ENCODE measurements at places on chromosomes 1 and 21.

GRCh38 chr1:44932151-44932550 is 54.2 kb downstream of the EIF2B3 start:
- DNase-seq: no peak

DNA sequence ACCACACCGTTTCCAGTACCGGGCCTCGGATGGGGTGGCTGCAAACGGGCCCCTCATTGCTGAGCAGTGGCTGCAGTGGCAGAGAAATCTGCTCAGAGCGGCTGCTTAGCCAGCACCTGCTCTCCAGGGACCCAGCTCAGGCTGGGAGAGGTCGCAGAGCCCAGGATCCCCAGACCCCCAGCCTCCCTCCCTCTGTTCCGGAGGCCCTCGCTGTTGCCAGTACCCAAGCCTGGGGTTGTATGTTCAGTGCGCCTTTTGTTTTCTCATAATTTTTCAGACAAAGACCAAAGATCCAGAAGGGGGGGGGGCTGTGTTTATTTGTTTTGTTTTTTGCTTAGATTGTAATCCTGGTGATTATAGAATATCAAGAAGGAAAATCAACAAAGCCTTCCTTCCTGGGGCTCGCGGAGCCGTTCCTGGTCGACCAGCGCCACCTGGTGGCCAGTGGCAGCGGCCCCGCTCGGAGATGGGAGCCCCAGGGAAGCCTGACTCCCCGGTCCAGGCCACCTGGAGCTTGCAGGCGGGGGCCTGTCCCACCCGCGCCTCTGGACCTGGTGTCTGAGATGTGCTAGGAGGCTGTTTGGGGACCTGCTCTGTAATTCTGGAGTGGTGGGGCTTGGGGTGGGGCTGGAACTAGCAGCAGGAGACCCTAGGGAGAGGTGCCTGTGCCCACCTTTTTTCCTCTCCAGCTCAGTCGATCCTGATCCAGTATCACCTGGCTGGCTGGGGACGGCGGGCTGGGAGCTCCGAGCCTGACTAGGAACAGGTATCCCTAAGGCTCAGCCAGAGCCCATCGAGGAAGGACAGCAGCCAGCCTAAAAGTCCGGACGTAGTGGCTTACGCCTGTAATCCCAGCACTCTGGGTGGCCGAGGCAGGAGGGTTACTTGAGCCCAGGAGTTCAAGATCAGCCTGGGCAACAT is 123.9 kb upstream of the VAMP3 start:
- peak; percentile 79 for DNase-seq

- DNase-seq: no peak
Measured at GRCh38 chr1:109523706-109524105, 14.2 kb upstream of the AMIGO1 start.

- DNase-seq: peak; percentile 51
Measured at GRCh38 chr1:177306981-177307380, 136.2 kb downstream of the BRINP2 start.

DNA sequence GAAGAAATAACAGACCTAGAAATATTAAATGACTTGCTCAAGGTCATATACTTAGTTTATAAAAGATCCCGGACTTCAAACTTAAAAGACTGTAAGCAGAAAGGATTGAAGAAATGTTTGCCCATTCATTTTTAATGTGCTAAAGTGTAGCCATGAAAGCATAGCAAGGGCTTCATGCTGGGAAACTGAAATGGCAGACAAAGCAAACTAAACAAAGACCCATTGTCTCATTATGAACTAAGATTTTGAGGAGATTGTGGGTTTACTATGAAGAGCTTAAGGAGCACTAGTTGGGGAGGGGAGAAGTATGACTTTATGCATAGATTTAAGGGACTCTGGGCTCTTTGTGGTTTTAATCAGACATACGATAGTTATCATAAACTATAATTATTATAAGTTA is 26.3 kb downstream of the ADAMTS1 start:
- DNase-seq: no peak

DNA sequence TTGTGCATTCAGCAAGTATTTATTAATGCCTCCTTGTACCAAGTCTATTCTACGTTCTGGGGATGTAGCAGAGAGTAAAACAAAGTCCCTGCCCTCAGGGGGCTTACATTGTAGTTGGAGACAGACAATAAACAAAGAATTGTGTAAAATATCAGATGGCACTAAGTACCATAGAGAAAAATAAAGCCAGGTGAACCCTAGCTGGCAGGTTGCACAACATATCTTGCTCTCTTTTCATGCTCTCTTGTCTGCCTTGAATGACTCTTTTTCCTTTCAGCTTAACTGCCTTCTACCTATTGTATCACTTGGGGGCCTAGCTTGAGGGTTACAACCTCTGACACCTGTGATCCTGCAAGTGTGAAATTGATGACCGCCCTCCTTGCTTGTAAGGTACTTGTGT is 20.7 kb upstream of the FASLG start:
- no peak for DNase-seq

- DNase-seq: peak; percentile 72
Measured at GRCh38 chr1:42913426-42914091, 45.1 kb downstream of the SLC2A1 start.

DNA sequence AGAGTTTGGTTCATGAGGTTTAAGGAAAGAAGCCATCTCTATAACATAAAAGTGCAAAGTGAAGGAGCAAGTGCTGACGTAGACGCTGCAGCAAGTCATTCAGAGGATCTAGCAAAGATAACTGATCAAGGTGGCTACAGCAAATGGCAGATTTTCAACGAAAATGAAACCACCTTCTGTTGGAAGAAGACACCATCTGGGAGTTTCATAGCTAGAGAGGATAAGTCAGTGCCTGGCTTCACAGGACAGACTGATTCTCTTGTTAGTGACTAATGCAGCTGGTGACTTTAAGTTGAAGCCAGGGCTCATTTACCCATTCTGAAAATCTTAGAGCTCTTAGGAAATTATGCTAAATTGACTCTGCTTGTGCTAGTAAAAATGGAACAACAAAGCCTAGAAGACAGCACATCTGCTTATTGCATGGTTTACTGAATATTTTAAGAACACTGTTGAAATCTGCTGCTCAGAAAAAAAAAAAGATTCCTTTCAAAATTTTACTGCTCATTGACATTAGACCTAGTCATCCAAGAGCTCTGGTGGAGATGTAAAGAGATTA is 10.5 kb downstream of the MAEL start:
- DNase-seq: no peak

GRCh38 chr1:164699815-164700491 is 141.0 kb downstream of the PBX1 start:
- DNase-seq: peak; percentile 17

GRCh38 chr1:154994591-154994990 is 1.2 kb downstream of the LENEP start:
- DNase-seq: no peak

DNA sequence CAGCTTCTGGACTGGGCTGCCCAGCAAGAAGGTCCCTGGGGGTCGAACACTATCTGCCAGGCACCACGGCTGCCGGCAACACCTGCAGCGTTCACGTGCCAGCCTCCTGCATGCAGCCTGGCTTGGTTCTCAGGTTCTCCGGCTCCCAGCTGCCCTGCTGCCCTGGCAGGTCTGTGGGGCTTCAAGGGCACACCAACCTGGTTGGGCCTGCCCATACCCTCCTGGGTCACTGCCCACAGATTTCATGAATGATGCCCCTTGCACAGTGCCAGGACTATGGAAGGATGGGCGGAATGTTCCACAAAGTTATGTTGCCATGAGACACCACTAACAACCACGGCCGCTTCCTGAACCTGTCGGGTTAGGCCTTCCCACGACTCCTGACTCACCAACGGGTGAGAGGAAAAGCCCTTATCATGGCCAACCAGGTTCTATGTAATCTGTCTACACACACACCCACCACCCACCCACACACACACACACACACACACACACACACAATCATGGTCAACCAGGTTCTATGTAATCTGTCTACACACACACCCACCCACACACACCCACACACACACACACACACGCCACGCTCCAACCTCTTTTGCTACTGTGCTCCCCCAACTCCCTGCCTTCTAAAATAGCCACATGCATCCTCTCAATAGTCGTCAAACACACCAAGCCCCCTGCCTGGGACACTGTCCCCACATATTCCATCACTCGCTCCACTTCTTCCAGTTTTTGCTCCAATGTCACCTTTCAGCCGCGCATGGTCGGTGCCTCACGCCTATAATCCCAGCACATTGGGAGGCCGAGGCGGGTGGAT is 32.2 kb downstream of the HSPG2 start:
- no peak for DNase-seq

DNA sequence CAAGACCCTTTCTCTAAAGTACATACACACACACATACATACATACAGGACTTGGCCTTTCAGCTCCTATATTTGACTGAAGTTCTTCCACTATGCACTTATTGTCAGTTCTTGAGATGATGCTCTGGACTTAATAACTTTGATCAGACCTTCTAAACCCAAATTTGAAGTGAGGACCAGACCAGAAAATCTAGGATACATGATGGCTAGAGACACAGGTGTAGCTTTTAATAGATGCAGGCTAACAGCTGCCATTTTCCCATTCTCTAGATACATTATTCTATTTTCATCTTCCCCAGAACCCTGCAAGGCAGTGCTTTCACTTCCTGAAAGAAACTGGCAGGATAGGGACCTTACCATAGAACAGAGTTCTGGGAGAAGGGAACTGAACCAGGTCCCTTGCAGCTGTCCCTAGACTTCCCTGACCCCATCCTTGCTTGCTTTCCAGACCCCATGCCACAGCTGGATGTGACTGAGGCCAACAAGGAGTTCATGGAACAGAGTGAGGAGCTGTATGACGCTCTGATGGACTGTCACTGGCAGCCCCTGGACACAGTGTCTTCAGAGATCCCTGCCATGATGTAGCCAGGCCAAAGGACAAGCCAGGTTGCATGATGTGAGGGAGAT is 14.9 kb upstream of the RAB42 start:
- no peak for DNase-seq

- no peak for DNase-seq
Measured at GRCh38 chr21:41966872-41967621, 13.2 kb upstream of the C2CD2 start.

DNA sequence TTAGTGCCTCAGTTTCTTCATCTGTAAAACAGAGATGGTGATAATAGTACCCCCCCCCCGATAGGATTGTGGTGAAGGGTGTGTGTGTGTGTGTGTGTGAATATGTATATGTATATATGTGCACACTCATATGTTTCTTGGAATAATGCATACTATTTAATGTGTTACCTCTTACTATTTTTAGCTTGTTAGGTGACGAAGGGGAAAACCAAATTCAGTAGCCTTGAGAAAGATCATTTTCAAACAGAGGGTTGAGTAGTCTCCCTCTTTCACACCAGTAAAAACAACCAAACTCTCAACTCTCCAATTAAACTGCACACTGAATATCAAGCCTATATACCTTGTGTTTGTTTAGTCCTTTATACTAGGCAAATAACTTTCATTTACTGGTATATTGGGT is 75.7 kb downstream of the NTMT2 start:
- DNase-seq: no peak

DNA sequence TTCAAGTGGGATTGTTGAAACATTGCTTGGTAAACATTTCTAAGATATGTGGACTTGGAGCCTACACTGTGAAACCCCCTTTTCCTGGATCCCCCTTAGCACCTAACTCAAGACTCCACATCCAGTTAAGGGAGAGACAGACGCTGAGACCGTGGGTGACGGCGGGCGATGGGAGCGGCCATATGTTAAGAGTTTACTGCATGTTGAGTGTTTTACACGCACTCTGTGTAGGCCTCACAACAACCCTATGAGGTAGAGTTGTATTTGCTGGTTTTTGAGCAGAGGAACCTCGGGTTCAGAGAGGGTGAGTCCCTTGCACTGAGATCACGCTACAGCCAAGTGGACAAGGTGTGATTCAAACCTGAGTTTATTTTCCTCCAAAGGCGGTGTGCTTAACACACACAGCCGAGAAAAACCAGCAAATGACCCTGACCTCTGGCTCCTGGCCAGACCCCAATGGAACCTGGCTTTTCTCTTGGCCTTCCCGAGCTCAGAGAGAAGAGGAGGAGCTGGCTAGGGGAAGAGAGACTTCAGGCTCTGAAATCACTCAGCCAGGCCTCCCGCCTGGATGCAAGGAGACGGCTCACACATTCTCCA is 46.9 kb upstream of the GOLT1A start:
- no peak for DNase-seq

DNA sequence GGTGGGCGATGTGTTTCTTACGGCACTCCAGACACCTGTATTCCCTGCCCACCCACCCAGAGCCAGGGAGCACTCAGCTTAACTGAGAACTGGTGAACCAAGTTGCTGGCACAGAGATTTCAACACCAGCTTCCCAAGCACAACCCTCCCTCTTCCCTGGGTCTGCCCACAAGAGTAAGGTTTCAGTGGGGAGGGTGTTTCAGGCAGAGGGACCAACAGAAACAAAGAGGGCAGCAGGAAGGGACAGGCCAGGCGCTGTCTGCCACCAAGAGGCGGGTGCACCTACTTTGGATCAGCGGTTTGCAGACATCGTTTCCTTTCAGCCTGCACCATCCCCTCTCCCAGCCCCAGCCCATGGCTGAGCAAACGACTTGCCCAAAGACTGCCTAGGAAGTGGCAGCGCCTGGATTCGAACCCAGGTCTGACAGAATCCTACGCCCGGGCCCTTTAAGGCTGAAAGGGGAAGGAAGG is 21.9 kb upstream of the ALDH4A1 start:
- DNase-seq: peak; percentile 17

DNA sequence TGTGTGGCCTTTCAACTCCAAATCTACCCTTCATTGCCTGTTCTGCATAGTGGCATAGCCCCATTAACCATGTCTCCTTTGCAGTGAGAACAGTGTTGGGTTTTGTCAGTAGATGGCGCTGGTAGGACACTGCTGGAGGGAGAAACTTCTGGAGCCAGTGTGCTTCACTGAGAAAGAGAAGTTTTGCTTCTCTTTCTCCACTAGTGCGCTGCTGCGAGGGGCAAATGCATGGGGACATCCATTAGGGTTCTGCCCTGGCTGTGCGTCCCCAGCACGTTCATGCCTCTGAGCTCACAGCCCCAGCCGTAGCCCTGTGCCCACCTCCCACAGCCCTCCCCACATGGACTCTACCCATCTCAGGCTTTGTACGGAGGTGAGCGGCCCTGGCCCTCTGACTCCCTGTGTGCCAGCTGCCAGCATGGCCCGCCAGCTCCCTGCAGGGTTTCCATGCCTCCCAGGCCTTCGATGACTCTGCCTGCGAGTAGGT is 53.1 kb downstream of the RIMS3 start:
- peak; percentile 74 for DNase-seq

DNA sequence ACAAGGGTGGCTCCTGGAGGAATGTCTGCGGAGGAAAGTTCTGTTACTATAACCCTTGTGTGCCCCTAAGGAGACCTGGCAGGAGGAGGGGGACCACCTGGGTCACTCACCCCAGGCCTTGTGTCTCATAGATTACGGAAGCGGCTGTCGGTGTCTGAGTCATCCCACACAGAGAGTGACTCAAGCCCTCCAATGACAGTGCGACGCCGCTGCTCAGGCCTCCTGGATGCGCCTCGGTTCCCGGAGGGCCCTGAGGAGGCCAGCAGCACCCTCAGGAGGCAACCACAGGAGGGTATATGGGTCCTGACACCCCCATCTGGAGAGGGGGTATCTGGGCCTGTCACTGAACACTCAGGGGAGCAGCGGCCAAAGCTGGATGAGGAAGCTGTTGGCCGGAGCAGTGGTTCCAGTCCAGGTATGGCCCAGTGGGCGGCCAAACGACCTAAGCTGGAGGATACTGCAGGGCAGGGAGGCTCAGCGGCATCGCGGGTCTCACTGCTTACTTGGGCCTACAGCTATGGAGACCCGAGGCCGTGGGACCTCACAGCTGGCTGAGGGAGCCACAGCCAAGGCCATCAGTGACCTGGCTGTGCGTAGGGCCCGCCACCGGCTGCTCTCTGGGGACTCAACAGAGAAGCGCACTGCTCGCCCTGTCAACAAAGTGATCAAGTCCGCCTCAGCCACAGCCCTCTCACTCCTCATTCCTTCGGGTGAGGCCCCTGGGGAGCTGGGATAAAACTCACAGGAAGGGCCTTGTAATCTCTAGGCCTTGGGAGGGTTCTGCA is 101.4 kb downstream of the PIK3R3 start:
- no peak for DNase-seq

All from midbrain (tissue), 1 donor.